ENCODE measurements at places on chromosomes 12 and 14.

DNA sequence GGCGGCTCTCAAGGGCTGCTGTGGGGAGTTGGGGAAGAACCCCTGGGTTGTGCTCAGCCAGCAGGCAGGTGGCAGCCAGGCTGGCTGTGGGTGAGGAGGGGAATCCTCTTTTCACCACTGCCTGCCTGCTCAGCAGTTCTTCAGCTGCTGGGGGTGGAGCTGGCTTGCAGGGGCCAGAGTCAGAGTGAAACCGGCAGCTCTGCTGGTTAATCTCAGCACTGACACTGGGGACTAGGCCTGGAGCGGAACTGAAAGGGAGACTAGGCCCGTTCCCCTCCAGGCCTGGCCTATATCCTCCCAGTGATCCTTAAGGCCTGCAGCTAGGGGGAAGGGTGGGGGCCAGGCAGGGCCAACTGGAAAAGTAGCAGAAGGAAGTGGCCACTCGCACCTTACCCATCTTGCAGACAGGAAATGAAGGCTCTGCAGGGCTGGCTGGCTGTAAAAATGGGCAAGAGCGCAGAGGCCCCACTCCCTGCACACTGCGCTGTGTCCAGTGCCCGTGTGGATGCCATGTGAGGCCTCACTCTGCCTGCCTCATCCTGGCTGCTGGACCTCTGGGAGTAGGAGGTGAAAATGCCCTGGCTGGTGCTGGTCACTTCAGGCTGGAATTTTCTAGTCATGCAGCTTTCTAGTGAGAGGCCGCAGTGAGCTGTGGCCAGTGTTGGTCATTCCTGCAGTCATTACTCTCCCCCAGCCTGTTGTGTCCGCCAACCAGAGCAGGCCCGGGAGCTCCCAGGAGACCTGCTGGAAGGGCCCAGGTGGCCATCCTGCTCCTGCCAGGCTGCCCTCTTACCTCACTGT, 39.4 kb downstream of the SH2B3 start:
- DNase-seq: peak; percentile 88

GRCh38 chr14:100830681-100831080, 4.8 kb downstream of the MEG3 start:
- no peak for DNase-seq

GRCh38 chr12:69885658-69886057, 60.6 kb downstream of the MYRFL start:
- no peak for DNase-seq

DNA sequence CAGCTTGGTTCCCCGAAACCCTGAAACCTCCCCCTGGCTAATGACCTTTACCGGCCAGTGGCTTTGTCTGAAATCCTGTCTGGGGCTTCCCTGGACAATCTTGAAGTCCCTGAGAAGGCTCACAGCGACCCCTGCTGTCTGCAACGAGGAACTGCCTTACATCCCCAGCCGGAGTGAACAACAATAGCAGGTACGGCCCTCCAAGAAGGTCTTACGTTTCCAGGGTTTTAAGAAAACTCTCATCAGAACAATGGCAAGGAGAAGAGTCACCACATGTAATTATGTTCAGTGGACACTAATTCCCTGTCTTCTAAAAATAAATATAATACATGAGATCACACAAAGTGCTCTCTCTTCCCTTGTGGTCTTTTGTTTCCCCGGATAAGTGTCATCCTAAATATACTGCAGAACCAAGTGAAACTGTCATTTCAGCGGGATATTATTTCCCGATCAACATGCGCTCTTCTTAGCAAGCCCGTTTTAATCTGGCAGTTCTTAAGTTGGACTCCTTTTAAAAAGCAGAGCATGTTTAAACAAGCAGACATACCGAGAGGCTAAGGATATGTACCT, 53.3 kb downstream of the RBM19 start:
- peak; percentile 64 for DNase-seq

- DNase-seq: no peak
Observed at GRCh38 chr12:1463073-1463905, 131.1 kb downstream of the FBXL14 start.

GRCh38 chr14:76780058-76780345, 18.7 kb downstream of the VASH1 start:
- DNase-seq: no peak

GRCh38 chr12:49750996-49751393, 9.6 kb downstream of the TMBIM6 start:
- no peak for DNase-seq

GRCh38 chr14:105502446-105503295, 11.6 kb downstream of the TEDC1 start:
- no peak for DNase-seq

GRCh38 chr14:91482263-91483013, 27.7 kb downstream of the PPP4R3A start:
- peak; percentile 71 for DNase-seq

GRCh38 chr12:28698553-28698952, 450.5 kb upstream of the FAR2 start:
- DNase-seq: no peak

GRCh38 chr12:101931498-101932326, 54.3 kb downstream of the DRAM1 start:
- DNase-seq: no peak

GRCh38 chr12:2344885-2345284, 292.1 kb downstream of the CACNA1C start:
- DNase-seq: no peak

DNA sequence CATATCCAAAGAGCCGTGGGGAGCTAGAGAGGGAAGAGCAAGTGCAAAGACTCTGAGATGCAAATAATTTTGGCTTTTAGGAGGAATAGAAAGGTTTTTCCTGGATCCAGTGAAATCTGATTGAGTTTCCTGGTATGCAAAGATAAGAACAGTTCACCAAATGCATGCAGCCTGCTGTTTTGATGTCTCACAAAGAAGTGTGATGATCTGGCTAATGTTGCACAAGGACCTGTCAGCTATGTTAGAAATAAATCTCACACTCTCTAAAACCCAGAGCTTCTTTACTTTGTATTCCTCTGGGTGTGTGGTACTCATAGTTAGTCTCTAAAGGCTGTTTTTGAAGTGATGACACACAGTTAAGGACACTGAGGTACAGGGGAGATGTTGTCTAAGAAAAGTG, 321.4 kb downstream of the AACS start:
- DNase-seq: no peak

GRCh38 chr12:119668324-119668841, 450 bp downstream of the PRKAB1 start:
- no peak for DNase-seq

- DNase-seq: no peak
Observed at GRCh38 chr14:103738166-103738565, 22.6 kb downstream of the ZFYVE21 start.

DNA sequence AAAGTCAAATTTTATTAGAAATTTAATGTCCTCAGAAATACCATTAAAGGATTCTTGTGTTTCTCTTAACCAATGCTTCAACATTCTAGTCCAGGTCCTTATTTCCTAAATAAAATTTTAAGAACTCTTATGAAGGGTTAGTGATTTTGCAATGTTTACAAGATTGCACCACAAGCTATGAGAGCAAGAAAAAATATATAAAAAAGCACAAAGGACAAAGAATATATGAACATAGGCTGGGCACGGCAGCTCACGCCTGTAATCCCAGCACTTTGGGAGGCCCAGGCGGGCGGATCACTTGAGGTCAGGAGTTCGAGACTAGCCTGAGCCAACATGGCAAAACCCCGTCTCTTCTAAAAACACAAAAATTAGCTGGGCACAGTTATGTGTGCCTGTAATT, 7.7 kb downstream of the RACGAP1 start:
- DNase-seq: no peak

GRCh38 chr12:45336331-45336730, 120.4 kb downstream of the ANO6 start:
- peak; percentile 16 for DNase-seq

GRCh38 chr12:32010631-32011336, 51.6 kb downstream of the RESF1 start:
- DNase-seq: no peak

DNA sequence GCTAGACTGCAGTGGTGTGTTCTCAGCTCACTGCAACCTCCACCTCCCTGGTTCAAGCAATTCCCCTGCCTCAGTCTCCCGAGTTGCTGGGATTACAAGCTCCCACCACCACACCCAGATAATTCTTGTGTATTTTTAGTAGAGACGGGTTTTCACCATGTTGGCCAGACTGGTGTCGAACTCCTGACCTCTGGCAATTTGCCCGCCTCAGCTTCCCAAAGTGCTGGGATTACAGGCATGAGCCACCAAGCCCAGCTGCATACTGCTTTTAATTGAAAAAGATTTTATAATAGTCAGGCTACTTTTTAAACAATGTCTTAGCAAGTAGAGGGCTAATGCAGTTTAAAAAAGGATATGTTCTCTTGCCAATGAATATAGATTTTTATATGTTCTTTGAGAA, 668.9 kb downstream of the SLC6A15 start:
- DNase-seq: no peak

- DNase-seq: no peak
Observed at GRCh38 chr14:83208341-83208740, 1674.7 kb upstream of the SEL1L start.

GRCh38 chr14:92507174-92507768, 6.3 kb upstream of the RIN3 start:
- DNase-seq: no peak

DNA sequence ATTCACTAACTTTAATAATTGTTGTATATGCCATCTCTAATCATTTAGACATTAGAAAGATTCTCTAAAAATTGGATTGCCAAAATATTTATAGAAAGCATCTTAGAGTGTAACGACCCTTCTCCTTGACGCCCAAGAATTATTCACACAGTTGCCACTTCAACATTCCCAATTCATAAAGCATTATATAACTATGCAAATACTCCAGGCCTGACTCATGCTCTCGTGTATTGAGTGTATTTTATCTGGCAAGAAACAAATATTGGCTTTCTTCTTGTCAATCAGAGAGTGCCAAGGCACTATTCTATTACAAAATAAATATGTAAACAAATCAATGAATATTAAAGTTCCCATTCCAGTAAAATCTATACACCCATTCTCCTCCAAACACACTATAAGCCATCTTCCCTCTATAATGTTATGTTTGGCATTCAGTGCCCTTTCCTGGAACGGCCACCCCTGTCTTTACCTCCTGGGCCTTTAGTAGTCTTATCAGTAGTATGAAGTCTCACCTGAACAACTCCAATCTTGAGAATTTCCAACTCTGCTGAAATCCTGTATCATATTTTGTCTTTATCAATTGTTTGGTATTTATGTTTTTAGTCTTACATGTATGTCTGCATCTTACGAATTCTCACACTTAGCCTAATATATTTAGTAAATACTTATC, 182.6 kb downstream of the PIK3C2G start:
- no peak for DNase-seq

DNA sequence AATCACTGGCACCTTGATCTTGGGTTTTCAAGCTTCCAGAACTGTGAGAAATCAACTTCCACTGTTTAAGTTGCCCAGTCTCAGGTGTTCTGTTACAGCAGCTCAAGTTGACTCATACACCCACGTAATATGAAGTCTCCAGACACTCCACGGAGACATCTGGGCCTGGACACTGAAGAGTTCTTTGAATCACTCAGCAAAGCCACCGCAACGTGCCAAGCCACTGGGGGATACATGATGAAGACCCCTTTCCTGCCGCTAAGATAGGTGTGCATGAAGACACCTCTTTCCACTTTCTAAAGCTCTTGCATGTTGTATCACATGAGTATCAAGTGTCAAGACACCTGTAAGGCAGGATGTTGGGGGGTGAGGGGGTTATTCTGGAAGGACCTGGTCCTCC, 311.7 kb upstream of the RTL1 start:
- no peak for DNase-seq

DNA sequence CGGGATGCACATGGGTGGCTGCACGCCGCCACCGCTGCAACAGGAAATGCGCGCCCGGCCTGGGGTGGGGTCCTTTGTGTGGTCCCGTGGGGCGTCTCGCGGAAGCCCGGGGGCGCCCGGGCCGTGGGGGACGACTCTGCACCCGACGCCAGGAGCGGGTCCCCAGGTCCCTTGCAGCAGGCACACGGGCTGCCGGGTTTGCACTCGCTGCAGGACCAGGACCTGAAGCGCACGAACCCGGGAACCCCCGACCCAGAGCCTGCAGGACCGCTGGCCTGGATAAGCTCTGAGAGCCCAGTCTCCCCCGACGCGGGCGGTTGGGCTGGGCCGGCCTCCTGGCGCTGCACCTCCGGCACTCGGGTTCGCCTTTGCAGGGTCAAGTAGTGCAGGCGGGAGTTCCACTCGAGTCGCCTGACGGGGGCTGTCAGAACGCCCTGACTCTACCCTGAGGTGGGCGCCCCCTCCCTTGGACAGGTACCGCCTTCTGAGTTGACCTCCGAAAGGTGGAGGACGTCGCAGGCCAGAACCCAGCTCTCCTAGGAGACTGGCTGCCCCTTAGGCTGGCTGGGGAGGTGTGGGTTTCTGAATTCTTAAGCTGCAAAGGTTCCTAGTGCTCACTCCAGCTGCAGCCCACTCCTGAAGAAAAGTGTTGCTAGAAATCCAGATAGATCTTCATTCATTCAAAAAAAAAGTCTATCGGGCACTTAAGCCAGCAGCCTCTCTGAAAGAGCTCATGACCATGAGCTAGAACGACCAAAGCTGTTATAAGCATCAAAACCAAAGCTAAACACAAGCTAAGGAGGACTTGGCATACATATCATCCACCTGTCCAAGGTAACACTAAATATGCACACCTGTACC, 68.0 kb downstream of the RNF34 start:
- DNase-seq: no peak

GRCh38 chr14:97270308-97270707, 473.1 kb downstream of the VRK1 start:
- no peak for DNase-seq

DNA sequence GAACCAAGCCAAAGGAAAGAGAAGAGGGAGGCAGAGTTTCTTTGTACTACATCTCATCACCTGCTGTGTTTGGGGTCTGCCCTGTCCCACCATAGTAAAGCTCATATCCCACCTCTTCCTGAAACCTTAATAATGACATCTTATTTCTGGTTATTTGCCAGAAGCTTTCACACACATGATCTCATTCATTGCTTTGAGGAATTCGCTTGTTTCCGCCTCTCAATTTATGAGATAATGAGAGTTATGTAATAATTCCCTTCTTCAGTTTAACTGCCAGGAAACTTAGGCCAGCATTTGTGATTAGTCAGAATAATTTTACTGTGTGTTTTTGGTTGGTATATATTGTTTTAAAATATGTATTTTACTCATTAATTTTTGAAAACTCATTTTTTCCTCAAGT, 205.2 kb downstream of the CACNA1C start:
- DNase-seq: no peak

DNA sequence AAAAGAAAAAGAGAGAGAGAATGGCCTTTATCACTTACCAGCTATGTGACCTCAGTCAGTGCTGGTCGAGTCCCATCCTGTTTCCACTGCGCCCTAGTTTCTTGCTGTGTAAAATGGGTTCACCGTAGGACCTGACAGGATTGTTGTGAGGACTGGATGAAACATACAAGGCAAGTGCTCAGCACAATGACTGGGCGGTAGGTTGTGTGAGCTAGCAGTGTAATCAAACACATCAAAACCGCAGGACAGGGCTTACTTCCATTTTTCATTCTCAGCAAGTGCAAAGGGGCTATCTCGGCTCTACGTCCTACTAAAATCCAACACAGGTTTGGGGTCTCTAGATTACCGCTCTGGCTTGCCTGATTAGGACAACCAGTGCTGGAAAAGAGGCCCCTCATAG, 36.4 kb upstream of the ATXN2 start:
- DNase-seq: peak; percentile 40

GRCh38 chr14:35254736-35255135, 37.4 kb upstream of the PSMA6 start:
- no peak for DNase-seq

Data from HL-60 (cell line).